Stimulated activated CD4-positive, alpha-beta T cell treated with anti-CD3 and anti-CD28 coated beads, Interleukin-15, amount 100 ng/mL, for 24 hours (primary cell): ENCODE measurements at places on chromosomes 3 and 15.

- DNase-seq: no peak
These were observed 152.8 kb downstream of the ARRDC4 start for GRCh38 chr15:98113327-98113726.

DNA sequence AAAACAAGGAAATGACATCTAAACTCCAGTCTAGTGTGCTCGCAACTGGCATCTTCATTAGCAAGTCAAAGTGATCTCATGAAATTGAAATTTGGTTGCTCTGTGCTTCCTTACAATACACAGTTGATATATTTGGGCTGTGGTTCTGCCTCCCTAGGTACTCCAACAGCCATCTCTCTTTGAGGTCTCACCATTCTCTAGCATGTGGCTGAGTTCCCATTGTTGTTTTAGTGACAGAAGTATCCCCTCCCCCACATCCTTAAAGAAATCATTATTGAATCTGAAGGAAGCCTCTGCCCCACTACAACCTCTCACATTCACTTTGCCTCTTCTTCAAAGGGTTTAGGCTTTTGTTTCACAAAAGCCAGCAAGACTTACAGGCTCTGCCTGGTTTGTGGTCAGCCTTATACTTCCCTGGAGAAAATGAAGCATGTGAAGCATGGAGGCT is 516.5 kb downstream of the NLGN1 start:
- DNase-seq: no peak

GRCh38 chr3:101512646-101513418 is at the start of gene SENP7:
Gene SENP7 (minus strand): TSS chr3:101513212. CDS start chr3:101513130, 82 bp downstream.
- DNase-seq: peak; percentile 86

- no peak for DNase-seq
These were observed 126.7 kb downstream of the SERPINI1 start for GRCh38 chr3:167862104-167862730.

GRCh38 chr15:49430046-49430445 is 7.0 kb downstream of the FGF7 start:
- DNase-seq: no peak

DNA sequence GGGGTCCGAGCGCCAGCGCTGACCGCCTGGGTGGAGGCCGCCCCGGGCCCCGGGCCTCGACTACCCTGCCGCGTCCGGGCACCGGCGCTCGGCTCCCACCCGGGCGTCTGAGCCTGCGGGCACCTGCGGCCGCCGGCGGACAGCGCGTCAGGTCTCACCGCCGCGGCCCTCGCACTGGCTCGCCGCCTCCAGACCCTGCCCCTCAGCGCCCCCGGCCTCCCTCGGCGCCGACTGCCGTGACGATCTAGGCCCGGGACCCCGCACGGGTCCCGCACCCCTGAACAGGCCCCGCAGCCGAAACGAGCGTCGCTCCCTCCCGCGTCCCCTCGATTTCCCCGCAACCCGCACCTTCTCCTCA is 297 bp downstream of the PRC1 start:
- DNase-seq: no peak

DNA sequence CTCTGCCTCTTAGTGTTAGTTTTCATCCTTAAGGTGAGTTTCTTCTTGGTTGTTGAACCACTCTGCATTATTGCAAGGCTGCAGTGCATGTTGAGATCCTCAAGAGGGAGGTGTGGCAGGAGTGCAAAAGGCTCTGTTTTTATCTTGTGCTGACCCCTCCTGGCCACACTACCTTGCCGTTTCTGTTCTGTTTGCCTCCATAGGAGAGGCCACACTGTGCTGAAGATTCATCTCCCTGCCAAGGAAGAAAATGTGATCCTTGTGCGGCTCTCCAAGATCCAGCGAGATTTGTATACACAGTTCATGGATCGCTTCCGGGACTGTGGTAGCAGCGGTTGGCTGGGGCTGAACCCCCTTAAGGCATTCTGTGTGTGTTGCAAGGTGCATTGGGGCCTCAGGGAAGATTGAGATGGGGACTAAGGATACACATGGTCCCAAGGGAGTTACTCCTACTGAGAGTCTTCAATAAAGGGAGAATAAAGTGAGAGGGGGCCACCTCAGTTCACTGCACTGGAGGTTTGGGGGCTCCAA is 33.0 kb upstream of the TEX264 start:
- peak; percentile 26 for DNase-seq

GRCh38 chr3:110352841-110353604 is 718.6 kb upstream of the NECTIN3 start:
- no peak for DNase-seq

DNA sequence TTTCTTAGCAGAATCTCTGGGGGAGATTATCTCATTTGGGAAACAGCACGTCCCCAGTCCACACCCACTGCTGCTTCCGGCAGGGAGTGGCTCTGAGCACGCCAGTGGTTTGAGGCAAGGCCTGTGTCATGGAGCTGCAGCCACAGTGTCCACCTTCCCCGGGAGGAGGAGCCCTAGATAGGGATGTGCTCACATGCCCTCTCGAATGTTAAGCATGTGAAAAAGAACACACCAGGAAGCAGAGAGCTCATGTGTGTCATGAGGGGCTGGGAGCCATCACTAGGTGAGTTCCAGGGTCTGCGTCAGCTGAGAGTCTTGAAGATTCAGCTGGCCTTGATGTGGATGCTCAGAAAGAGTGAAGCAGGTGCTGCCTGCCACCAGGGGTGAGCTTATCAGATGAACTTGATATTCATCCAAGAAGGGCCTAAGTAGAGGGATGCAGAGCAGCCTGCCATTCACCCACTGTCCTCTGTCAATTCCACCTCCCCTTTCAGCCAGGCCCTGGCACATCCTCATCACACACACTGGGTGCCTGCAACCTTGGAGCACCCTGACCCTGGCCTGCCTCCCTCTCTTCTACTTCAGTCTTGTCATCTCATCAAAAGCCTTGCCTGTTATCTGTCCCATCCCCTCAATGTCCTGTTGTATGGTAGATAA is 16.3 kb downstream of the ITGA11 start:
- DNase-seq: no peak

- DNase-seq: no peak
These were observed 253.6 kb downstream of the UACA start for GRCh38 chr15:70509731-70510143.

GRCh38 chr3:171415070-171415469 is 45.1 kb downstream of the TNIK start:
- no peak for DNase-seq

GRCh38 chr3:125073390-125073905 is 17.7 kb upstream of the HEG1 start:
- DNase-seq: no peak

DNA sequence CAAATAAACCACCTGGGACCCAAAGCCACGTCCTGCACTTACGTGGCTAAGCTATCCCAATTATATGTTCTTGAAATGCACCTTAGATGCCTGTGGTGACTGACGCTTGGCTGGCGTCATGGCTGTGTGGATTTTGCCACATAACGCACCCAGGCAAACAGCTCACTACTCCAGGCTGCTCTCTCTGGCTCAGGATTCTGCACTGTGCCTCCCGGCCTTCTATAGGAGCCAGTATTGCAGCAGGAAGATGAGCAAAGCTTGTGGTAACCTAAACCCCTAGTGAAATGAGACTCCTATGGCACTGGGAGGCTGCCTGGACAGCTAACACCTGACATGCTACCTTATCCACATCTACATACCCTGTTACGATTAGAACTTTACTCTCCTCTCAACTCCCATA is 179.3 kb downstream of the THRB start:
- DNase-seq: no peak

DNA sequence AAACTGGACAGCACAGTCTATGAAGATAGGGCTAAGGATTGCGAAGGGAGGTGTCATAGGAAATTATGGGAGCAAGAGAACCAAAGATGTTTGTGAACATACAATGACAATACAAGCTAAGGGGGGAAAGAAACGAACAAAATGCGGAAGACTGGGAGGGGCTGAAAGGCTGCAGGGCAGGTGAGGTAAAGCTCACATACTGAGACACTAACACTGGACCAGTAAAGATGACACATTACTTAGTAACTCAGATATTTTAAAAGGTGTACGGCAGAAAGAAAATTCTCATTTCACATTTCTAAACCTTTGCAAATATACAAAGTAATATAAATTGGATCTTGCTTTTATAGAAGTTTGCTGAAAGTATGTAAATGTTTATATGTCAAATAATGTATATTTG is 10.1 kb downstream of the CLDND1 start:
- DNase-seq: no peak

GRCh38 chr15:64877435-64877834 is 34.3 kb upstream of the ANKDD1A start:
- DNase-seq: no peak

DNA sequence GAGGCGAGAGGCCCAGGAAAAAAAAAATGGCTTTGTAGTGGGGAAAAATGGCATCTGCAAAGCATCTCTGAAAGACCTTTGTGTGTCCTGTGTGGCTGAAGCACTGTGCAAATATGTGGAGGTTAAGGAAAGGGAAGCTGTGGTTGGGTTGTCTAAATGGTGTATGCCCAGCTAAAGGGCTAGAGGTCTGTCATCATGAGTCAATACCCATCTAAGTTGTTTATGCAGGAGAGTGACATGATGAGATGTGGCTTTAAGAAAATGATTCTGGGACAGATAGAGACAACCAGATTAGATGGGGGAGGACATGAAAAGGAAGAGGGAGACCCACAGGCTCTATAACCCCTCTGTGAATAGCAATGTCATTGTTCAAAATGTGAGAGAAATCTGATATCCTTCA is 280.7 kb downstream of the MFSD1 start:
- DNase-seq: no peak

DNA sequence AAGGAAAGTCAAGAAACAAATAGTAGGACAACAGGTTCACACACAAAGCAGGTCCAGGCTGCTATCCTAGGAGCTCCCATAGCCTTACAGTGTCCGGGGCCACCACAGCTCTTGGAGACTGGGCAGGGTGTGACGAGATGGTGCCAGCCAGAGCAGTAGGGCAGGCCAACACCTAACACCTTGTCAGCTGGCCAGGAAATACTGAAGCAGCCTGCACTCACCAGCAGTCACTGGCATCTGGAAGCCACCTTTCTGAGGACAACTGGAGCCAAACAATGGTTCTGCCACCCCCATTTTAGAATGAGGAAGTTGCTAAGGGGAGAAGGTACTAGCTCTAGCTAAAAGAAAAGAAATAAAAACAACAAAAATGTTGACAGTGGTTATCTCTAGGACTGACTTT is 47.2 kb downstream of the CCDC12 start:
- no peak for DNase-seq

DNA sequence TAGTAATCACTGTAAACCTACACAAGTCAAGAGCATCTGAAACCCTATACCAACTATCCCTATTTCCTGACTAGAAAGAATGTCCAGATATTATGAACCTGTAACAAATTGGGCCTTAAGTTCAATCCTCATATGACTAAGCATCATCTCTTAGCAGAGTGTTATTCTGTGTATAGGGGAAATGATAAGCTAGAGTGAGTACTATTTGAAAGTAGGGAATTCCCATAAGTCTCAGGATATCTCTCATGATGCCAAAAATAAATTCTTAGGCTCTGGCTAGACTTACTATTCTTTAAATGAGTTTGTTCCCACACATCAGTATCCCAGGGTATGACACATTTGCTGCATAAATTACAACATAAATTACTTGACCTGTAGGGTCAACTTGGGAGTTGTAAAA is 15.3 kb downstream of the MRPL47 start:
- DNase-seq: no peak

DNA sequence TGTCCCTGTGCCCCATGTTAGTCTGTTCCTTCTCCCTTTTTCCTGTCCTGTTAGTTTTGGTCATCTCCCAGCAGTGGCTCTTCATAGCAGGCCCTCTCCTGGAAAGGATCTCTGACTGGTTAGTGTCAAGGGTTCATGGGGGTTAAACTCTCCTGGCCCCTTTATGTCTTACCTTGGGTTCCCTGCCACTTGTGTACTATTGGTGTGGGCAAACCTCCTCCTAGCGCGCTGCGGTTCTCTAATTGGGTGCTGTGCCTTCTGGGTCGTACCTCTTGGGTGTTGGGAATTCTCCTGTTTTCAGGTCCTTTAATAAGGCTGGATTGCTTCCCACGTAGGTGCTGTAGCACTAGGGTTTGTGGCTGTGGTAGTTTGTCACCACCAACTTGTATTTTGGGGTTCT is 18.8 kb downstream of the GMPS start:
- no peak for DNase-seq

DNA sequence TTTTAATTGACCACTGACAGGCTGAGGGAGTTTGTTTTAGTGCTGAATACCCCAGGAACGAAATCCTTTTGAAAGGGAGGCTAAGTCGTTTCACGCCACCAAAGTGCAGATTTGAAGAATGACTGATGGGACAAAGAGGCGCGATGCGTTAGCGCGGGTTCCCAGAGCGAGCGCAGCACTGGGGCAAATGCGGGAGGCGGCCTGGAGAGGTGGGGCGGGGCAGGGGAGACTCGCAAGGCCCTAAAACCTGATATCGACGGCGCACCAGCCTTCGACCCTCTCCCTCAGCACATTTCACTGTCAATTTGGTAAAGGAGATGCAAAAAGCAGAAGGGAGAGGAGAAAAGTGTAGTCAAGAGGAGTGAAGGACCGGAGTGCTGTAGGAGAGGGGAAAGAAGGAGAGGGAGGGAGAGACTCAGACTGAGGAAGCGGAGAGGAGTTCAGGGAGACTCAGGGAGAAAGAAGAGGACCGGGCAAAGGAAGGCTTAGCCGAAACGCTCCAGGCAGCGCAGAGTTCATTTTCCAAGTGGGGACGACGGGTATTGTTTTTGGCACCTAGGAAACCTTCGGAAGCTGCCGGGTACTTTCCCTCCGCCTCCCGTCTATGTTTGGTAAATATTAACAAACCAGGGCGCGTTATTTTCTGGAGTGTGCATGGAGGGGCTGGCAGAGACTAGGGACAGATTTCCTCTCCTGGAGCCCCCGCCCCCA is 3.8 kb upstream of the FOXB1 start:
- DNase-seq: peak; percentile 38

DNA sequence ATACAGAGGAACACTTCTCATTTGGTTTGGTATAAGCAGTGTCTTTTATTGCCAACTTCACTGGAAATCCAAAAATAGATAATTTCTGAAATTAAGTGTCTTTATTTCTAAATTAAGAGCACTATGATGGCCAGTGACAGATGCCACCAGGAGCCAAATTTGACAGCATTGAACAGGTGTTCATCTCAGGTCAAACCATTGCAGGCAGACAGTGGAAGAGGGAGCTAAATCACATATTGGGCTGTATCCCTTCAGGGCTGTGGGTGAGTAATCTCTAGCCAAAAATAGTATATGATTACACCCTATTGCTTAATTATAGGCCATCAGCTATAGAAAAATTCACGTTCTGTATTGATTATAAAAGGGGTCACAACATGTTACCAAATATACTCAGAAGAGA is 457.7 kb downstream of the NAALADL2 start:
- DNase-seq: no peak

DNA sequence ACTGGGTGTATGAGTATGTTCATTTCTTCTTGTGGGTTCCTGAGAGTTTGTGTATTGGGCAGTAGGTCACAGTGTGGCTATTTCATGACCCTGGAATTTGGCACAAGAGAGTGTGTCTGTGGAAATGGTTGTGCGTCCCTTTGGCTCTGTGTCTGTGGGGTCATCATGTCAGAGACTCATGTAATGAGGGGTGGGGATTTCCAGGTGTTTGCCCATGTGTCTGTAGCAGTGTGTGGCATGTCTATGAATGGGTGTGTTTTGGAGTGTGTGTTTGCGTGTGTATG is 1.3 kb upstream of the GATA2 start:
- DNase-seq: no peak

- no peak for DNase-seq
These were observed 130.2 kb downstream of the SSR3 start for GRCh38 chr3:156424758-156425157.

- DNase-seq: no peak
These were observed 7.9 kb upstream of the DOCK3 start for GRCh38 chr3:50666837-50667236.
